ENCODE measurements at places on chromosomes 16 and 17.

GRCh38 chr17:19369846-19370492 is 7.4 kb upstream of the B9D1 start:
- DNase-seq: peak; percentile 39

- no peak for DNase-seq
Measured at GRCh38 chr17:59338498-59338897, 7.0 kb downstream of the YPEL2 start.

- DNase-seq: no peak
Measured at GRCh38 chr17:7192271-7192937, 13.2 kb upstream of the ASGR1 start.

DNA sequence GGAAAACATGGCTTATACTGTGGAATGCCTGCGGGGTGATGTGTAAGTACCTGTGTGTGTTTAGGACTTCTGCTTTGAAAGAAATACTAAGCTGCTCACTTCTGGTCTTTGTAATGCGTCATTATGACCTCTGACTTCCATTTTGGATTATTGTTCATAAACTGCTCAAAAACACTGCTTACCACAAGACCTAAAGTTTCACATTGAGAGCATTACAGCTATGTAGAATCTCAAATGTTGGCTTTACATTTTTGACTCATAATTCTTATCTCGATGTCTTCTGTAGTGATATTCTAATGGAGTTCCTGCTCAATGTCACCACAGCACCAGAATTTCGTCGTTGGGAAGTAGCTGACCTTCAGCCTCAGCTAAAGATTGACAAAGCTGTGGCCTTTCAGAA is 9.3 kb downstream of the UQCRC2 start:
- no peak for DNase-seq

- no peak for DNase-seq
Measured at GRCh38 chr16:48870141-48870540, 260.2 kb upstream of the N4BP1 start.

GRCh38 chr16:2082171-2082982 is 34.6 kb downstream of the TSC2 start:
- DNase-seq: no peak

DNA sequence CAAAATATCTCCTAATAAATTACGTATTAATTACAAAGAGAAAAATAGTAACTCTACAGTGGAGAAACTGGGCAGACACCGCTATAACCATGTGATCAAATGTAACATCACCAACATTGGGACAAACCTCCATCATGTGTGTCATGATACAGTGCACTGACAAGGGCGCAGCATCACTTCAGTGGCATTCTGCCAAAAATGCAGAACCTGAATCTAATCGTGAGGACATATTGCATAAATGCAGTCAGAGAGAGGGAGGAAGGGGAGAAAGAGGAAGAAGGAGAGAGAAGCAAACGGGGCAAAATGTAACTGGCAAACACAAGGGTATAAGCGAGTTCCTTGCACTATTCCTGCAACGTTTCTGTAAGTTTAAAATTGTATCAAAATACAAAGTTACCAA is 74.2 kb upstream of the MARCHF10 start:
- no peak for DNase-seq

GRCh38 chr17:10268005-10268404 is 69.6 kb upstream of the GAS7 start:
- no peak for DNase-seq

- no peak for DNase-seq
Measured at GRCh38 chr16:30892670-30893416, 1.0 kb downstream of the BCL7C start.

DNA sequence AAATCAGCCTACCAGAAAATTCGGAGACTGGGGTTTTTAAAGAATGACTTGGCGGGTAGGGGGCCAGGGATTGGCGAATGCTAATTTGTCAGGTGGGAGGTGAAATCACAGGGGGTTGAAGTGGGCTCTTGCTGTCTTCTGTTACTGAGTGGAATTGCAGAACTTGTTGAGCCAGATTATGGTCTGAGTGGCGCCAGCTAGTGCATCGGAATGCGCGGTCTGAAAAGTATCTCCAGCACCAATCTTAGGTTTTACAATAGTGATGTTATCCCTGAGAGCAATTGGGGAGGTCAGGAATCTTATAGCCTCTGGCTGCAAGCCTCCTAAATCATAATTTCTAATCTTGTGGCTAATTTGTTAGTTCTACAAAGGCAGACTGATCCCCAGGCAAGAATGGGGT is 762 bp upstream of the RBL2 start:
- DNase-seq: no peak
